ENCODE measurements at places on chromosomes 16 and 17.

DNA sequence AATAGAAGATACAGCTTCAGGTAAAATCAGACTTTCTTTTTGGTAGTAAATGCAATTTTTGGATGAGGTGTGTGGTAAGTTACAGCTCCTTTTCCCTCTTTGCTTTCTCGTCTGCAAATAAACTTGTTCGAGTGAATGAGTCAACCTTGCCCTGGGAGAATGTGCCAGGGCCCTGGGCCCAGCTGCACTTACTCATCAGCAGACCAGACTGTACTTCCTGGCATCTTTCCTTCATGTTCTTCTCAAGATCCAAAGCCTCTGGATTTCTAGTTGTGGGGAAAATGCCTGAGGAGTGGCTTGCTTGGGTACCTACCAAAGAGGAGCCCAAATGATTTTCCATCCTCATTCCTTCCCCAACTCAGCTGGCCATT is 5.4 kb upstream of the G6PC1 start:
- DNase-seq, result no peak

DNA sequence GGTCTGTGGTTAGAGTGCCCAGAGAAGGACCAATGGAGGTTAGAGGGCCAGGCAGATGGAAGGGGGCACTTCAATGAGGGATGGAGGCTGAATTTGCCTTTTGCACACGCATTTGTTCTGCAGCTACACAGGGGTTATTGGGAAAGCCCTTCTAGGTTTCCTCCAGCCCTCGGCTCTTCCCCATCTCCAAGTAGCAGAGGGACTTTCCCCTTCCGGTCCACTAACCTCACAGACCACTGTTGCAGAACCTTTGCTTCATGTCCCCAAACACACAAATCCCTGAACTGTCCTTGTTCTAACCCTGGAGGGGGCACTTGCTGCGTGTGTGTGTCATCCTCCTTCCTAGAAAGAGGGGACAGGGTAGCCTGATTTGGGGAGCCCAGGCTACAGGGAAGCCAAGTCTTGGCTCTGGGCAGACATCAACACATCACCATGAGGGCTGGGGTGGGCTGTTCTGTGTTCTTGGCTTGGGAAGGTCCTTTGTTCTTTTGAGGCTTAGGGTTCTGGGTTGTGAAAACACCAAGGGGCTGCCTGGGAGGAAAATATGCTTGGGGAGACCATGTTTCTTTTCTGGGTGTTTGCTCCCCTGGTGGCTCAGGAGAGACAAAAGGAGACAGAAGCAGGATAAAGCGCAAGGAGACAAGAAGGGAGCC is 7.3 kb upstream of the NR1D1 start:
- DNase-seq, result no peak

GRCh38 chr16:3131755-3132377 is 3.0 kb upstream of the ZNF213 start:
- DNase-seq, result peak; percentile 74

DNA sequence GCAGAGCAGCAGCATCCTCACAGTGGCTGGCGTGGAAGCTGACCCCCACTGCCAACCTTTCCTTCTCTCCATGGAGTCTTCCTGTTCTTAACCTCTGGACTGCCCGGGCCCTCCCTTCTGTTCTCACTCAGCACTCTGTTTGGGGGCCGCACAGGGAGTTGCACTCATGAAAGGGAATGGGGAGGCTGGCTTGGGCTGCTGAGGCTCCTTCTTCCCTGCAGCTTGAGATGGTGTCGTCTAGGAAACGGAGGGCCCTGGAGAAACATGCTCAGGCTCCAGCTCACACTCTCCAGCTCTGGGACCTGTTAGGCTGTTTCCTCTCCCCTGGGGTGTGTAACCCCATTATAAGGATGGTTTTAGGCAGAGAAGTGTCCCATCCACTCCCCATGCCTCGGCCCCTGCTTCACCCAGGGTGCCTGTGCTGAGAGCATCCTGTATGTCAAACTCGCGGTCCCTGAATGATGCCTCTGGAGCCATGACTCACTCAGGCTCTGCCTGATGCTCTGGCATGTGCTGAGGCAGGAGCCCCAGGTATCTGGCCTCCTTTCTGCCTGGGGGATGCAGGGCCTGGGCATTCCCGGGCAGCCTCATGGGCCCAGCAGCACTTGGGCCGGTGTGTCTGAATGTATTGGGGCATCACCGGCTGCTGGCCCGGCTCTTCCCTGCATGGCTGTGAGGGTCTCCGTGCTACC is 18.9 kb downstream of the TMEM94 start:
- no peak for DNase-seq

GRCh38 chr16:1557576-1557975 is 24.1 kb downstream of the TMEM204 start:
- no peak for DNase-seq

DNA sequence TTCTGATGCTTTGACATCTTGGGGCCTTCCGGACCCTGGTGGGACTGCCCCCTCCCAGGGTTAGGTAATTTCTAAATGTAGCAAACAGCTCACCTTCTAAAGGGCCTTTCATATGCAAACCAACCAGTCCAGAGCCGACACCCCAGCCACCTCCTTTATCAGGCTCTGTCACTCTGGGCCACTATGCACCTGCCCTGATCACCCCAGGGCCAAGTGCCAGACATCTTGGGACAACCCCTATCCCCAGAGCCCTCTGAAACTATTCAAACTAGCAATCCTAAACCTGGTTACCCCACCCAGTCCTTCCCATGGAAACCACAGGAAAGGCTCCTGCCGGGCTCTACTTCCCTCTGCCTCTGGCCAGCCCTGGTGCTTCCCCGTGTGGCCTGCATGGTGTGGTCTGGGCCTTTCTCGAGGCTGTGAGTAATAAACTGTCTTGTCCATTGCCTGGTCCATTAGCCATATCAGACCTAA is 91.2 kb upstream of the TNRC6C start:
- DNase-seq, result no peak

DNA sequence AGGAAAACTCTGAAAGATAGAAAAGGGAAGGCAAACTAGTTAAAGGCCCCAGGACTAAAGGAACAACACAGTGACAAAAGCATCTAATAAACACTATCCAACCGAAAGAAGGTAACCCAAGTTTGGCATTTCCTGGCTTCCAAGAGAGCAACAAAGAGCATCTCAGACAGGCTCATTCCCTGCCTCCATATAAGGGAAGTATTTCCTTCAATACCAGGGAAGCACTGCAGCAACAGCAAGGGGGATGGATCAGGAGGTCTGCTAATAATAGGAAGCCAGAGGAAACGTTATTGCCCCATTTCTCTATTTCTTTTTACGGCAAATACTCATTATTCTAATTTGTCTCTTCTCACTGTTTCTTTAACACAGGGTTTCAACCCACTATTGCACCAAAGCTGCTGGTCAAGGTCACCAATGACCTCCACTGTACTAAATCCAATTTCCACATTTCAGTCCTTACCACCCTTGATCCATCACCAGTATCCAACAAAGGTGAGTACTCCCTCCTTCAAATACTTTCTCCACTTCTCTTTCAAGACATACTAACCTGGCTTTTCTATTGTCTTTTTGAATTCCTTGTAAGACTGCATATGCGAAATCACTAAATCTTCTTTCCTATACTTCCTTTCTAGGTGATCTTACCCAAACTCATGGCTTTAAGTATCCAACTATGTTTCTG is 86.1 kb downstream of the KANSL1 start:
- no peak for DNase-seq

GRCh38 chr16:28279006-28279405 is 13.3 kb upstream of the SBK1 start:
- DNase-seq, result no peak

DNA sequence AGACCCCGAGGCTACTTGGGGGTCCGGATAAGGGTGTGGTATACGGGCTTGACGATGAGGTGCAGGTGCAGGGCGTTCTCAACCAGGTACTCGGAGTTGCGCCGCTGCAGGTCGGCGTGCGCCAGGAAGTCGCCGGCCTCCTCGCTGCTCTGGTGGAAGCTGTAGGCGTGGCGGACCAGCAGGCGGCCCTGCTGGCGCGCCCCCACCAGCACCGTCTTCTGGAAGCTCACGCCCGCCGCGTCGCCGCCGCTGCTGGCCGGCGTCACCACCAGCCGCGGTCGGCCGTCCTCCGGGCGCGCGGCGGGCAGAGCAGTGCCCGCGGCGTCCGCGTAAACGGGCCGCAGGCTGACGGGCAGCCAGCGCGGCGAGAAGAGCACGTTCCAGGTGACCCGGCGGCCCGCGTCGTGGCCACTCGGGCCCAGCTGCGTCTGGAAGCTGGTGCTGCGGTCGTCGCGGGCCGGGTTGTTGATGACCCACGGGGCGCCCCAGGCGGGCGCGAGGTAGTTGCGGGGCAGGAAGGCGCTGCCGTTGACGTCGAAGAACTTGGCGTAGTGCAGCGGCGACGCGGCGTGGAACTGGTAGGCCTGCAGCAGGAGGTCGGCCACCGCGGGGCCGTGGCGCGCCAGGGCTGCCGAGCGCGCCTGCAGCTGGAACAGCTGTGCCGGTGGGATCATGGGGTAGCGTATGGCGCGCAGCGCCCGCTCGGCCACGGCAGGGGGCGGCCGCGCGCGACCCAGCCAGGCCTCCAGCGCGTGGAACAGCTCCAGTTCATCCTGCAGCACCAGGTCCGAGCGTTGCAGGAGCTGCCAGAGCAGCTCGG is 4.8 kb downstream of the BTBD17 start:
- DNase-seq, result peak; percentile 27

- peak; percentile 8 for DNase-seq
Observed at GRCh38 chr16:3235856-3236669, 1.1 kb upstream of the ZNF200 start.

- peak; percentile 54 for DNase-seq
Observed at GRCh38 chr16:1564325-1564724, 30.9 kb downstream of the TMEM204 start.

GRCh38 chr16:4733747-4734062 is 366 bp downstream of the ANKS3 start:
- DNase-seq, result no peak

DNA sequence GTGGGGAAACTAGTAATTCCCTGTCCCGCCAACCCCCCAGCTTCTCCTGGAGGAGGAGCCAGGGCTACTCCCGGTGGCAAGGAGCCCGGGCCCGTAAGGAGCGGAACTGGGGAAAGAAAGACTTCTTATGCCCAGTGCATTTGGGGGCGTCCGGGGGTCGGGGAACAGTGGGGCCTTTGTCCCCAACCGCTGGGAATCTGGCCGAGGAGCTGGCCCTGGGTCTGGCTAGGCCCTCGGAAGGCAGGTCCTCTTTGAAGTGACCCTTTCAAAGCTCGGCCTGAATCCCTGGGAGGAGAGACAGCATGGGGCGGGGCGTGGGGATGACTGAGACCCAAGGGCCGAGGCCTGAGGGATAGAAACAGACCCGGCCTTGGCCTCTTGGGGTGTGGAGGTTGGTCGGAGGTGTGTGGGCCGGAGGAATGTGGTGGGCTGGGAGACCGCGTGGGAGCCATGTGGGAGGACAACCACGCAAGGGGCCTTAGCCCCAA is 6.0 kb downstream of the ARHGAP23 start:
- no peak for DNase-seq

DNA sequence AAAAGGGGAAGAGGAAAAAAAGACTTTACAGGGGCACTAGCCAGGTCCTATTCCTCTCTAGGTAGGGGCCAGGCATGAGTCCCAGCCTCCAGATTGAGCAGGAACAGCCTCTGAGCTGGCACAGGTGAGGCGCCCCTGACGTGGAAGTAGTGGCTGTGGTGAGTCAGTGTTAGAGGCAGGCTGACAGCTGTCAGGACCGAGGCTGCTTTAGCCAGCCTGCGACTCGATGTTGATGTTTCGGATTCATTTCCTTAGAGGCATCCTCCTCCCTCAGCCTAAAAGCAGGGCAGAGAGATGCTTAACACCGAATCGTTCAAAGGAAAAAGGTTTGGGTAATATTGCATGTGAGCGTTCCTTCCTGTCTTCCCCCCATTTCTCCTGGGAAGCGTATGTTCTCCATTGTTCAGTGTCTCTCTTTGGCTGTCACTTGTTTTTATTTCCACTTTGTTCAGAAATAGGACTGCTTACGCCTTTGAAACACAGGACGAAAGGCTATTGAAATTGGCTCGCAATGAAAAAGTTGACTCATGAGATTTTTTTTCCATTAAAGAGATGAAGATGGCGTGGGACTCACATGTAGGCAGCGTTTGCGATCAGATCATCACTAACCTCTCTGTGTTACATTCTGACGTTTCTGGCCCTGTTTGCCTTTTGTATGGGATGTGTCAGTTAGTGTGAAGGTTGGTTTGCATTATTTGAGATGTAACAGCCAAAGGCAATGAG is 1.3 kb downstream of the KIAA0513 start:
- no peak for DNase-seq

DNA sequence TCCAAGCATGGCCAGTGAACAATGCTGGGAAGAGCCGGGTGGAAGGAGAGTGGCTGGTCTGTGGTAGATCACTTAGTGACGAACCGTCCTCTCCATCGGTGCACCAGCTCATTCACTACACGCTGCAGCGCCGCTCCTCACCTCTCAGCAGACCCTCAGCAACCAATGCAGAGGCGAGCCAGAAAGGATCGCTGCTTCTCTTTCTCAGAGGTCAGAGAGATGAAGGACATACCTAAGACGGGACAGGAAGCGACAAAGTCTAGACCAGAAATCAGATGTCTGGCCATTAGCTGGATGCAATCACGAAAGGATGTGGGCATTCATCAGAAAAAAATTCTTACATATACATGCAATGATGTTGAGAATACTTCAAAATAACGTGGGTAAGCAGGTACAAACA is 26.9 kb downstream of the NSMCE1 start:
- DNase-seq, result no peak

- DNase-seq, result no peak
Observed at GRCh38 chr16:69204172-69204571, 17.2 kb downstream of the SNTB2 start.

- no peak for DNase-seq
Observed at GRCh38 chr17:17628388-17629008, 37.0 kb upstream of the PEMT start.

DNA sequence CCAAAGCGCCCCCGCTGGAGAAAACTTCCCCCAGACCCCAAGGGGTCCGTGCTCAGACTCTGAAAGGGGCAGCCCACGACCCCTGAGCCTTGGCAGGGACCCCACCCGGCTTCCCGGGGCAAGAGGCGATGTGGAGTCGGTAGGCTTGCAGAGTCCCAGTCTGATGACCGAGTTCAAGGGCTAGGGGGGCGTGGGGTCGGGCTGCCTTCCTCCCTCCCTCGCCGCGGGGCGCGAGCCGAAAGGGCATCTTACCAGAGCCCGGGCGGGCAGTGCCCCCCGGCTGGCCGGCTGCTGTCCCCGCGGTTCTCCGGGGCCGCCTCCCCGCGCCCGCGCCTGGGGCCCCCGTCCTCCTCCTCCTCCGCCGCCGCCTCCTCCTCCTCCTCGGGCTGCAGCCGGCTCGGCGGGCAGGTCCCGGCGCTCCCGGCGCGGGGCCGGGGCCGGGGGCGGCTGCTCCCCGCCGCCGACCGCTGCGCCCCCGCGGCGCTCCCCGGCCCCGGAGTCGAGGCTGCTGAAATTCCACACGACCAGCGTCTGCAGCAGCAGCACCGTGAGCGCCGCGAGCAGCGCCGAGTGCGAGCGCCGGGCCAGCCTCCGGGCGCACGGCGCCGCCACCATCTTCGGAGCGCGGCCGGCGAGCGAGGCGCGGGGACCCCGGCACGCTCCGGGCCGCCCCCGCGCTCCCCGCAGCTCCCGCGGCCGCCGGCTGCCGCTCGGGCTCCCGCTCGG is 415 bp downstream of the XYLT1 start:
- DNase-seq, result peak; percentile 21
